ENCODE measurements at places on chromosomes 4 and X.

- DNase-seq, result no peak
These were observed 374.5 kb upstream of the FMR1 start for GRCh38 chrX:147537172-147537571.

DNA sequence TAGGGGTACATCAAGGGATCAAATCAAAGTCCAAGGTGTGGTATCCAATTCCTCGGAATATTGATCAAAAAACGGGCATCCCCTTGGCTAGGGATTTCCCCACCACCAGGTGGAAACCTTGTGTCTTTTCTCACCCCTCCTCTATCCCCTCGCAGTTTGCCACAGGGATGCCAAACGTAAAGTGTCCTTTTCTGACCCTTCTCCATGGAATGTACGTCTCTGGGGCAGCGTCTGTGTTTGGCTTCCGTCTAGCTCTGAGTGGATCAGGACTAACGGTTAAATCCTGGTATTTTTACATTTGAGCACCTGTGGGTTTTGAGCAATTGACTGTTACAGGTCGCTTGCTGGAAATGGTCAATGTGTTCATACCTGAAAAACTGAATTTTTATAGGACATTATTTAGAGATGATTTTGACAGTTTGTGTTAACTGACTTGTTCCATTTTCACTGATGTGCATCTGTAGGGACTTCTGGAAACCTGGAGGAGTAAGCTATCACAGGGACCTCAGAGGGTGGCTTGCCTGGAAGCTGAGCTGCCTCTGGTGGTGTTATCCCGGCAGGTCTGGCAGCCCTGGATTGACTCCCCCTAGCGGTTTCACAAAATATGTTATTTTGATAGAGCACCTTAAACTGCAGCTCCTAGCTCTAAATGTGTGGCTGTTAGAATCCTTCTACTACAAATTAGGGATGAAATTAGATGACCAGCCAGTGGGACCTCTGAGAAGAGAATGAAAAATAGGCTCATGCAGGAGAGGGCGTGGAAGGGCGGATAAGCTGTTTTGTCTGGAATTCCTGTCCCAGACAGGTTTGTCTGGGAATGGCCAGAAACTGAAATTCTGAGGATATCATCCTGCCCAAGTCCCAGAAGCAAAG lies 8.8 kb upstream of the MGST2 start:
- DNase-seq, result peak; percentile 75

DNA sequence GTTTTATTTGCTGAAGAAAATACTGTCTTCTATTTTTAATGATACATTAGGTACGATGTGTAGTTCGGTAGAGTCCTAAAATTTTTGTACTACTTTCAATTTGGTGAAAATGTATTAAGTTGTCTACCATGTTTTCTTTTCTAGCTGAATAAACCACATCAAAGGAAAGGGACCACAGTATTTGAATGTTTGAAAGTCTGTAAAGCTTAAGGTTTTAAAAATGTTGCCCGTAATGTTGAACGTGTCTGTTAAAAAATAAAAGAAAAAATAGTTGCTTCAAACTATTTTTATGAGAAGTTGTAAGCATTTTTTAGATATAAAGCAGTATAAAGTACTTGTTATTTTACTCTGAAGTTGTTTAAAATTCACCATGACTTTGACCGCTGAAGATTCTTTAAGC lies 3.2 kb downstream of the CDKN2AIP start:
- no peak for DNase-seq

DNA sequence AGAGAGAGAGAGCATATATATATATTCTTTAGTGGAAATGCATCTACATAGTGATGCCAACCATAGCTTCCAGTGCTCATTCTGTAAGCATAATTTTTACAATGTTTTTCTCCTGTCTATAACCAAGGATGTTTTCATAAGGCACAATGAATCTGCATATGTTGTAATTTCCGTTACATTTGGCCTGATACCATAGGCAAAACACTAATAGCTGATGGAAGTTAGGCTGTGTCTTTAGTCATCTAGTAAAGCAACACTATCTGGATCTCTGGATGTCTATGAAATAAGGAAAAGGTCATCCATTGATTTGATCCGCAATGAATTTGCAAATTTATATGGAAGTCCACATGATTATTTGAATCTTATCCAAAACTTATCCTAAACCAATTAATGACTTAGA lies 8.1 kb downstream of the PCDH7 start:
- DNase-seq, result no peak

DNA sequence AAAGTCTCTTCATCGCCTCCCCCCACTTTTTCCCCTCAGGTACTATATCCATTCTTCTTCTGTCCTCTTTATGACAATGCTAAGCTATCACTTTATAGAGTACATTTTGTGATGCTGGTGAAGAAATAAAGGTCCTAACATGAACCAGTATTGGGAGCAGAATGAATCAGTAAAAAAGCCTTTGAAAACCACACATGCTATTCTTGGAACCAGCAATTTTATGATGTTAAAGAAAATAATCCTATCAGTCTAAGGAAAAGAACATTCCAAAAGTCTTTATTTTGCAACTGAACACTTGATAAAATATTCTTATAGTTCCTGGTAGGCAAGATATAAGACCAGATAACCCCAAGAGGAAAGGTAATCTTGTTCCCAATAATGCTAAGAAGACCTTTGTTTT lies 107.8 kb upstream of the MCF2 start:
- no peak for DNase-seq

DNA sequence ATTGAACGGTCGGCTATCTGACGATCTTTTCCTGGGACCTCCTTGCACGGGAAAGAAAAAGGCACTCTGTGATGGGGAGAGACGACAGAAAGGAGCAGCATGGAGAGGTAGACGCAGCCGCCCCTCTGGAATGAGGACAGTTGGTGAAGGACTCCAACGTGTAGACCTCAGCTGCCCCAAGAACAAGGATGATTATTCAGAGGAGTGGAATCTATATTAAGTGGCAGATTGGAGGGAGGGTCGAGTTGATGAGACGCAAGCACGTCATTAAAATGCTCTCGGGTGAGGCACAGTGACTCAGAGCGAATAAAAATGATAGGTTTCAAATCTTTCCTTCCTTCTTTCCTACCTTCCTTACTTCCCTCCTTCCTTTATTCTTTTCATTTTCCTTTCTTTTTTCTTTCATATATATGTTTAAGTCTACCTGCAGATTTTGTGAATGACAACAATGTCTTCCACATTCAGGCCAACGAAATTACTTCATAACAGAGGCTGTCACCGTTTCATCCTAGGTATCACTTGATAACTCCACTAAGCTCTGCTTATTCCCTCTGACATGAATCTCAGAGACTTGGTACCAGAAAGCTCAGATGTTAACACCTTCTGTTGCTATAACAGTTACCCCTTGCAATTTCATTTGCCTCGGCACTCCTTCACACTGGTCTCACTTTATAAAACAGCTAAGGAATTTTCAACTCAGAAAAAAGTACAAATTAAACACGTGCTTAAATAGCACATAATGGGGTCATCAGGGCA lies 110.0 kb upstream of the PPARGC1A start:
- DNase-seq, result no peak

- DNase-seq, result no peak
These were observed 36.9 kb upstream of the ADAD1 start for GRCh38 chr4:122341886-122342285.

DNA sequence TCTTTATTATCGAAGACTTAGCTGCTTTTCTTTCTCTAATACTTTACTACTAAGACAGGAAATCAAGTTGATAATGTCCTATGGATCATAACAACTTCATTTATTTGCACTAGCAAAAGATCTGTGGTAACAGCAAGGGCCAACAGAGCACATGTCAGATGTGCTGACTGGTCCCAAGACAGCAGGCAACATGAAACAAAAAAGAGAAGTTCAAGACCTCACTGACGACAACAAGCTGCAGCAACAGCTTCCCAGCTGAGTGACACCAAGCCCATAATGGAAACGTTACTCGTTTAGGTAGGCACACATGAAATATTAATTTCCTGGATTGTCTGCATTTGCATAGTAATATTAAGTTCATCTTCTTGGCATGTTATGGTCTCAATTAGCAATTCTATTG lies 126.9 kb downstream of the UNC5C start:
- DNase-seq, result no peak

- no peak for DNase-seq
These were observed 10.8 kb upstream of the HERC6 start for GRCh38 chr4:88367826-88368225.

DNA sequence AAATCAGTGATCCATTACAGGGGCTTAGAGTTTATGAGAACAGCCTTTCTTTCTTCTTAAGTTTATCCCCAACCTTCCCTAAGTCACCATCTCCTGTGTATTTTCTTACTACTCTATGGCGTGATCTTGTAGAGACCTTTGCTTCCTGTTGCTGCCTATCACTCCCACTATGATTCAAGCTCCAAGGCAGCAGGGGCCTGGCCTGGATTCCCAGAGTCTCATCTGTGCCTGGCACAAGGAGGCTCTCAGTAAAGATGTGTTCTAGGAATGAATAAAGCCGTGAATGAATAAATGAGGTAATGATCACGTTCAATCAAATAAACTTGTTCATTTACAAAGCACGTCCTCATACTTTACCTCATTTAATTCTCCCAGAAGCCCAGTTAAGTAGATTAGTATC lies 45.4 kb downstream of the CC2D2A start:
- no peak for DNase-seq

DNA sequence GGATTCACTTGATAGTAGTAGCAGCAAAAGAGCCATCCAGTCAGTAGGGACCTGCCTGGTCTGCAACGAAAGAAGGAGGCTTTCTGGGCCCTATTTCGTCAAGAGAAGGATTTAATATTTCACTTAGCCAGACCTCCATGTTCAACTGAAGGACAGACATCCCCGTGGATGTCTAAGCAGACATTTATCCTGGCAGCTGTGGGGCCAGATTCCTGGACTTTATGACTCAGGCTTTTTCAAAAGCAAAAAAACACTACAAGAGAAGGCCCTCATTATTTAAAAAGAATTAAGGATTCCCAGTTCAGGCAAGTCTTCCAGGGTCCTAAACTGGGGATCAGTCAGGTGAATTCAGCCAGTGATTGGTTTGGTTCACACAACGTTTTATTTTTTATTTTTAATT lies 88.5 kb upstream of the TSPAN5 start:
- peak; percentile 7 for DNase-seq

GRCh38 chrX:124347242-124347641 lies 879 bp downstream of the SH2D1A start:
- DNase-seq, result no peak

GRCh38 chr4:143351774-143352451 lies 15.2 kb downstream of the GAB1 start:
- DNase-seq, result no peak

- no peak for DNase-seq
These were observed 37.1 kb upstream of the MTNR1A start for GRCh38 chr4:186592445-186592844.

DNA sequence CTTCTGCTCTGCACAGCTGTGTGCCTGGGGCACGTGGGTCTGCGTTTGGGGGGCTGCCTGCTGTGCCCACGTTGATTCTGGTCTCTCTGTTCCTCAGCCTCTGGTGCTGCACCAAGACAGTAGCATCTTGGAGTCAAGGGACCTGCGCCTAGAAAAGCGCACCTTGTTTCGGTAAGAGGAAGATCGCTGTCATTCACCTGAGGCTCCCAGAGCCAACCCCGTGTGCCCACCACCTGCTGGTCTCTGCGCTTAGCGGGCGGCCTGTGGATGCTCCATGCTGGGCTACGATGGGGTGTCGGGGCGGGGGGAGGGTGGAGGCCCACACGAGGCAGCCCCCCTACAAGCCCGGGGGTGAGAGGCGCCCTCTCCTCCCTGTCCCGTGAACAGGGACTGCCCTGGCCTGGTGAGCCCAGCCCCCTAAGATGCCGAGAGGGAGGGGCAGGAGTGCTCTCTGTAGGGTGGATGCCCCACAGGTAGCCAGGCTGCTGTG lies 18.9 kb upstream of the HGFAC start:
- DNase-seq, result no peak

GRCh38 chr4:41678951-41679350 lies 69.6 kb downstream of the PHOX2B start:
- DNase-seq, result no peak

GRCh38 chr4:183483997-183484396 lies 20.9 kb upstream of the ING2 start:
- DNase-seq, result no peak

GRCh38 chrX:70134116-70134477 lies 850 bp downstream of the IGBP1 start:
- DNase-seq, result no peak

DNA sequence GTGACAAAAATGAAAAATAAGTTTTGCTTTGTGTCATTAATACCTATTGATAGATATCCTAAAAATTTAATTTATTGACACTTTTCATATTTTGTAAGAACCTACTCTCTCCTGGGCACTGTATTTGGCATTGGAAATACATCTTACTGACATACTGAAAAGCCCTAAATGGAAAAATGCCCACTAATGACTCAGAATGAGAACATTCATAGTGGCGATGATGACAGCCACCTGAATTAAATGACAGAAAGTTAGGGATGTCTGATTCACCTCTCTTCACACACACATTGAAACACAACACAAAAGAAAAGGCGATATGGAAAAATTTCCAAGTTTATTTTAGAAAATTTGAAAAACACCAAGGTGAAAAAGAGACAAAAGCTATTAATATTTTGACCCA lies 992.3 kb downstream of the STPG2 start:
- DNase-seq, result no peak

GRCh38 chrX:72143609-72143907 lies 11.8 kb upstream of the RTL5 start:
- DNase-seq, result no peak

- no peak for DNase-seq
These were observed 145.4 kb upstream of the PLAC1 start for GRCh38 chrX:134803551-134804183.

DNA sequence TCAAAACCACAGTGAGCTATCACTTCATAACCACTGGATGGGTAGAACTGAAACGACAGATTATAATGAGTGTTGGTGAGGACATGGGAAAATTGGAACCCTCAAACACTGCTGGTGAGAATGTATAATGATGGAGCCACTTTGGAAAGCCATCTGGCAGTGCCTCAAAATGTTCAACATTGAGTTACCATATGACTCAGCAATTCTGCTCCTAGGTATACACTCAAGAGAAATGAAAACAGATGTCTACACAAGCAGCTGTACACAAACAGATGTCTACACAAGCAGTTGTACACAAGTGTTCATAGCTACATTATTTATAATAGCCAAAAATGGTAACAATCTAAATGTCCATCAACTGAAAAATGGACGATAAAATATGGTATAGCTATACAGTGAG lies 143.9 kb downstream of the PDGFRA start:
- DNase-seq, result no peak

DNA sequence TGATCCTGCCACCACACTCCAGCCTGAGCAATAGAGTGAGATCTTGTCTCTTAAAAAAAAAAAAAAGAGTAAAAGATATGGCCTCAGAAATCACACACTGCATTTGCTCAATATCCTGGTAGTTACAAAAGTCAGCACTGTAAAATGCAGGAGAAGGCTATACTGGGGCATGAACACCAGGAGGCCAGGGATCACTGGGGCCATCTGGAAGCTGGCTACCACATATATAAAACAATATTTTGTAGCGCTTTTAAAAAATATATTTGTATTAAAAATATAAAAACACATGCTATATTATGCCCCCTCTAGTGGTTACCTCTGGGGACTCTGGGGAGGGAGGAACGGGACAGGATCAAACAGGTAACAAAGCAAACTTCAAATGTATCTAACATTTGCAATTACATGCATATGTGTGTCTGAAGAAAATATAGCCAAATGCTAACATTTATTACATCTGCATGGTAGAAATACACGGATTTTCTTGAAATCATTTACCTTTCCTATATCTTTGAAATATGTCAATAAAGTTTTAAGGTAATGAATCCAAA lies 4.0 kb downstream of the C4orf46 start:
- DNase-seq, result no peak

Data from brain (organoid and tissue), 16 donors.